Left hindlimb (tissue), 1 donor: ENCODE measurements at places on chromosomes 7 and 10.

GRCh38 chr10:30439931-30440330 is 5.9 kb downstream of the MAP3K8 start:
- no peak for DNase-seq

DNA sequence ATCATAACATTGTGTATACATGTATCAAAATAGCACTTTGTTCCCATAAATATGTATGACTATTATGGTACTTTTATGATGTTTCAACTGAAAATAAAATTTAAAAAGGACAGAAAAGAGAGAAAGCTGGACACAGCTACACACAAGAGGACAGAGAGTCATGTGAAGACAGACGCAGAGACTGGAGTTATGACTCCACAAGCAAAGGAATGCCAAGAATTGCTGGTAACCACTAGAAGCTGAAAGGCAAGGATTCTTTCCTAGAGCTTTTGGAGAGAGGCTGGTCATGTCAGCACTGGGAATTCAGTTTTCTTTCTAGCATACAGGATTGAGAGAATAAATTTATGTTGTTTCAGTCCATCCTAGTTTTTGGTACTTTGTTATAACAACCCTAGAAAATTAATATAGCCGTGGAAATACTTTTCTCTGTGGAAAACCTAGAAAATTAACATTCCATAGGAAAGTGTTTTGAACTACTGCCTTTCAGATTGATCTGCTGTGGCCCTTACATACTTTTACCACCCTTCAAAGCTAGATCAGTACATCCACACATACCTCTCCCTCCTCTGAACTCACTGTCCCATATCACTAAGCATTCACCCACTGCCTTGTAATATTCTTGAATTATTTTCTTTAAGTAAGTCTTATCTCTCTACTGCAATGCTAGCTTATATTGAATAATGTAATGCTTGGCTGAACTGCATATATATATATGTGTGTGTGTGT is 575.3 kb downstream of the IPMK start:
- DNase-seq: no peak

DNA sequence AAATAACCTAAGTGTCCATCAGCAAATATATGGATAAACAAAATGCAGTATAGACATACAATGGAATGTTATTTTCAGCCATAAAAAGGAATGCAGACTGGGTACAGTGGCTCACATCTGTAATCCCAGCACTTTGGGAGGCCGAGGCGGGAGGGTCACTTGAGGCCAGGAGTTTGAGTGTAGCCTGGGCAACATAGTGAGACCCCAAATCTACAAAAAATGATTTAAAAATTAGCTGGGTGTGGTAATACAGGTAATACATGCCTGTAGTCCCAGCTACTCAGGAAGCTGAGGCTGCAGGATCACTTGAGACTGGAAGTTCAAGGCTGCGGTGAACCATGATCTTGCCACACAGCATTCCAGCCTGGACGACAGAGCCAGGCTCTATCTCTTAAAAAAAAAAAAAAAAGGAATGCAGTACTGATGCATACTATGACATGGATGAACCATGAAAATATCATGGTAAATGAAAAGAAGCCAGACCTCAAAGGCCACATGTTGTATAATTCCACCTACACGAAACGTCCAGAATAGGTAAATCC is 6.9 kb downstream of the MCMBP start:
- no peak for DNase-seq

- no peak for DNase-seq
Observed at GRCh38 chr7:4203626-4204512, 478.2 kb upstream of the FOXK1 start.

GRCh38 chr7:54773472-54774399 is 14.7 kb upstream of the SEC61G start:
- DNase-seq: peak; percentile 76

- peak; percentile 86 for DNase-seq
Observed at GRCh38 chr7:107044347-107045194, at the start of gene PRKAR2B. Gene PRKAR2B (plus strand): TSS chr7:107044705. CDS start chr7:107044908, 203 bp downstream.

- no peak for DNase-seq
Observed at GRCh38 chr7:44315301-44315903, 10.0 kb downstream of the CAMK2B start.

DNA sequence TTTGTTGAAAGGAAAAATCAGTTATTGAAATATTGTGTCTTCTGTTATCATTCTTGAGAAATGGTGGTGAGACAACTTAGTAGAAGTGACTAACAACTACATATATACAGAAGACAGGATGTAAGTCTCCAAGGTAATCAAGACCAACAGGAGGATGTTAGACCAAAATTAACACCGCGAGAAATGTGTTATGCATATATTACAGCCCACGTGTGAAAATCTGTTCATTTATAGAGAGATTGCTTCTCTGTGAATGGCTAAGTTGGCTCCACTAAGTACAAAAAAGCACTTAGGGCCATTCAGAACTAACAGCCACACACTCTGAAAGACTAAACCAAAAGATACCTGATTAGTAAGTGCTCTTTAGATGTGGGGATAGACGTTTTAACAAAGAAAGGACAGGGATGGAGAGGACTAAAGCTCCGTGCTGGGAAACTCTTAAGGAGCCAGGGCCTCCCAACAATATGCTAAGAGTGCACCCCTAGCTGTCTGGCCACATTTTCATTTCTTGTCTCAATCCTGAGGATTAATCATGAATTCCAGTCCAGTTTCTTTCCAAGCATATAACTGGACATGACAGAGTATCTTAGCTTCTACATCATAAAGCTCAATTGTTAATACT is 26.5 kb downstream of the HDAC9 start:
- DNase-seq: no peak

DNA sequence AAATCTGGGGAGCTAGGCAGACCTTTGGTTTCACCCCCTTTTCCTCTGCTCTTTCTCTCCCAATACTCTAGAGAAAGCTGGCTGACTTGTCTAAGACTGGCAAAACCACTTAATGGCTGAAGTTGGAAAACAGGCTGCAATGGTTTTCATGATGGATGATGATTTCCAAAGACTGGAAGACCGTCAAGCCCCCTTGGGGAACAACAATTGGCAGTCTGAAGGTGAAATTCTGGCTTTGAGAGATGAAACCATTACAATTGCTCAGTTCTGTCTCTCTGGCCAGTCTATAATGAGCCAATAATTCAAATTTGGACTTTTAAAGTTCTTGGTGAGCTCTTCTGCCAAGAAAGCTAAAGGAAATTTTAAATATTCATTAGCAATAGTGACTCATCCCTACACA is 680.5 kb downstream of the PARD3 start:
- DNase-seq: no peak

DNA sequence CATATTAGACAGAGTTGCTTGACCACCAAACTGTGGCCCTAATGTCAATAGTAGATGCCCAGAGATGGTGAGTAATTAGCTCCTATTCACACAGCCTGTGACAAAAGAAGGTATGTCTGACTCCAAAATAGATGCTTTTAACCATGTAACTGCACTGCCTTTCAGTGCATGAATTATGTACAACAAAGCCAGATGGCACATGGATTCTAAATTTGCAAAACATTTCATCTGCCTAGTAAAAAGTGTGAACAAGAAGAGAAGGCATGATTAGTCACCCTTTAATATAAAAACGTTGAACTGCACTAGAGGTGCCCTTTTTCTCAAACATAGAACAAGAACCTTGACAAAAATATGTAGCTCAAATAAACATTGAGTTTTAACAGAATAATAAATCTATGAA is 35.5 kb upstream of the PTPRZ1 start:
- no peak for DNase-seq

GRCh38 chr7:11616466-11616865 is 215.5 kb downstream of the THSD7A start:
- DNase-seq: no peak

DNA sequence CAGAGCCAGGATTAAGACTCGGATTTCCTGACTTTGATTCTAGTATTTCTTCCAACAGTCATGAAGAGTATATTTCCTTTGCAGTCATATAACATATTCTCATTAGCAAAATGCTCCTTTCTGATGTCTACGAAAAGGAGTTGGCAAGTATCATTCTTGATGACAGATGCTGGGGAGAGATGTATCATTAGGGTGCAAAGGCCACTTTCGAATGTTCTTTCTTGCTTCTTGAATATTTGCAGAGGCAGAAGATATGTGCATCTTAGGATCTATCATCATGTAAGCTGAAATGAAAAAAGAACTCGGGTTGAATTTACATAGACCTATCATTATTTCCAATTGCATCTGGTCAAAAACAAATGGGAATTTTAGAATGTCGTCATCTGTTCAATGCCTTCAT is 294.4 kb downstream of the BAMBI start:
- no peak for DNase-seq

DNA sequence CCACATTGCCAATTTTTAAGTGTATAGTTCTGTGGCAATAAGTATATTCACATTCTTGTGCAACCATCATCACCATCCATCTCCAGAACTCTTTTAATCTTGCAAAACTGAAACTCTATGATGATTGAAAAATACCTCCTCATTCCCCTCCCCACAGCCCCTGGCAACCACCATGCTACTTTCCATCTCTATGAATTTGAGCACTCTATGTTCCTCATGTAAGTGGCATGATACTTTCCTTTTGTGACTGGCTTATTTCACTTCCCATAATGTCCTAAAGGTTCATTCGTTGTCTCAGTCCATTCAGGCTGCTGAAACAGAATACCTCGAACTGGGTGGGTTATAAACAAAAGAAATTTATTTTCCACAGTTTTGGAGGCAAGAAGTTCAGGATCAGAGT is 23.4 kb upstream of the EGR2 start:
- DNase-seq: no peak

GRCh38 chr7:100641463-100641859 is at the start of gene TFR2:
Gene TFR2 (minus strand): TSS chr7:100641552. CDS start chr7:100641509, 43 bp downstream.
- DNase-seq: no peak

DNA sequence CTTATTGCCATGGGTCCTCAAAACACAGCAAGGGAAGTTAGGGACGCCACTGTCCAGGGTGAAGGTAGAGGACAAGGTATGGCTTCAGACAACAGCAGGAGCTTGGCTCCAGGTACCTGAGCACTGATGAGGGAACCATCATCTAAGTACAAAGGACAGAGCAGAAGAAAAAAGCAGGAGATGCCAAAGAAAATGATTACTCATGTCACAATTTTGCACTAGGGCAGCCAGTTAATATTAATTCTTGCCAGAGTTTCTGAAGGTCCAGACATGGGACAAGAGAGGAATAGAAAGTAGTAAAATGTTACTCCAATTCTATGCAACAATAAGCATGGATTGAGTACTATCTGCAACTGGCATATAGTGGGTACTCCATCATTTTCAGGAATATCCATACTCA is 14.1 kb downstream of the PTN start:
- DNase-seq: no peak

GRCh38 chr7:37484426-37485073 is 35.9 kb upstream of the ELMO1 start:
- no peak for DNase-seq

- DNase-seq: no peak
Observed at GRCh38 chr7:24971333-24972165, 8.4 kb downstream of the OSBPL3 start.

GRCh38 chr10:129199826-129200225 is 267.2 kb upstream of the MGMT start:
- no peak for DNase-seq

- no peak for DNase-seq
Observed at GRCh38 chr7:158572000-158572828, 15.4 kb downstream of the PTPRN2 start.

DNA sequence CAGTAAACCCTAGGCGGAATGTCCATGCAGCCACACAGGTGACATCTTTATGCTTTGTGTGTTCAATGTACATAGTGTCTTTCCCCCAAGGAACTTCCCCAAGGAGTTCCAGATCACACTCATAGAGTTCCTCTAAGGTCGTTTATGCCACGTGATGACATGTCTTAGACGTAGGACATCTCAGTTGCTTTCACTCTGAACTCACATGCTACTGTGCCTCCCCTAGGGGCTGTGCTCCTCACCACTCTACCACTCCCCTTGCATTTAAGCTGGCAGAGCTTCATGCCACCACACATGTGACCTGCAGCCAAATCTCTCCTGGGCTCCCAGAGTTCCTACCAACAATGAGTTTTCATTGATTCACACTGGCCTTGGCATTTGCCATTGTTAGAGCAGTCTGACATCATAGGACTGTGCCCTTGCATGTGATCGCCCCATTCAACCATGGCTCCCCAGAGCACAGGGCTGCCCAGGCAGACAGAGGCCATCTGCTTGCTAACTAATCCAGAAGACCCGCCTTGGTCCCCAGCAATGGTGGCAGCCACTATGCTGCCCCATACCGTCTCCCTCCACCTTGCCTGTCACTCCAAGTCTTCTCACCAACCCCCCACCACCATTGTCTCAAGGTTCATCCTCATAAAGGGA is 95.3 kb upstream of the MACROH2A2 start:
- peak; percentile 32 for DNase-seq

DNA sequence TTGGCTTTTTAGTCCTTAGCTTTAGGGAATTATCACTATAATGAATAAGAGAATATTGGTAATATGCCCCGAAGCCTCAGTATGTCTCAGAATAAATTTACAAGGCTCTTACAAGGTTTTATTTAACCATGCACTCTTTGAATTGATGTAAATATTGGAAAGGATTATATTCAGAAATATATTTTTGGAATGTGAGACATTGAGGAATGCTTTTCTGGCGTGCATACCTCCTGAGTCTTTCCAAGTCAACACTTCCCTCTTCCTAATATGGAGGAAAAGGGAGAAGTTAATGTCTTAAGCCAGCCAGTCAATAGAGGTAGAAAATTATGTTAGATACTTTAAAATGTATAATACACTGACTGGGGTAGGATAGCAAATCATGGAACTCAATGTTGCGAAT is 1.2 kb upstream of the OR2F1 start:
- no peak for DNase-seq

GRCh38 chr10:50527442-50528043 is 96.2 kb downstream of the SGMS1 start:
- DNase-seq: no peak

- no peak for DNase-seq
Observed at GRCh38 chr7:20144801-20145200, 72.4 kb downstream of the MACC1 start.

GRCh38 chr7:16447876-16448275 is 17.7 kb downstream of the SOSTDC1 start:
- DNase-seq: no peak

- DNase-seq: no peak
Observed at GRCh38 chr10:20972925-20973324, 75.8 kb upstream of the NEBL start.

DNA sequence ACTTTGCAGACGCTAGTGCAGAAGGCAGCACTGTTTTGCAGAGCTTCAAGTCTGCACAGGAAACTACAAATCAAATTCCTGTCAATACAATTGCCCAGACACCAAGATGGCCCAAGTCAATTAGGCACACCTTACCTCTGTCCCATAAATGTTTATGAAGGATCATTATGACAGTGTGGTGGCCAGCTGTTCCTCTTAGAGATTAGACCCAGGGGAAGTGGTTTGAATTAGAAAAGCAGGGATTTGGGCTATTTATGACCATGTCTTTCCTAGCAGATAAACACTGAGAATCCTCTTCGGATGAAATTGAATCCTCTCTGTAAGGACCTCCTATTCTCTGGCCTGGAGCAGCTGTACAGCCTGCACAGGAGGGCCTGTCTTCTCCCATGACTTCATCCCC is 9.9 kb upstream of the NEUROG3 start:
- no peak for DNase-seq
